ENCODE measurements at places on chromosomes 12 and 14.
A peak's percentile ranks its signal among the peaks of the same experiment; 100 is the strongest.

- DNase-seq: peak; percentile 38
Observed at GRCh38 chr12:88433997-88434703, 146.1 kb downstream of the KITLG start.

DNA sequence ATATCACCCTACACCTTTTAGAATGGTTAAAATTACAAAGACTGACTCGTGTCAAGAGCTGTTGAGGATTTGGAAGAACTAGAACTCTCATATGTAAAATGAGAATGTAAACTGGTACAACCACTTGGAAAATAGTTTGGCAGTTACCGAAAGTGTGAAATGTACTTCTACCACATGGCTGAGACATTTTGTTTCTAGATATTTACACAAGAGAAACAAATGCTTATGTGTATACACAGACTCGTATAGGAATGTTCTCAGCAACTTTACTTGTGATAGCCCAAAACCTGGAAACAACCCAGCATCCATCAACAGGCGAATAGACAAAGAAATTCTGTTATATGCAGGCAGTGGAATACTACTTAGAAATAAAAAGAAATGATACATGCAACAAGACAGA is 103.0 kb downstream of the BRMS1L start:
- DNase-seq: no peak

- no peak for DNase-seq
Observed at GRCh38 chr12:68894276-68894855, 38.6 kb downstream of the CPM start.

GRCh38 chr12:107317751-107318555 is 224.6 kb upstream of the CRY1 start:
- DNase-seq: peak; percentile 95

DNA sequence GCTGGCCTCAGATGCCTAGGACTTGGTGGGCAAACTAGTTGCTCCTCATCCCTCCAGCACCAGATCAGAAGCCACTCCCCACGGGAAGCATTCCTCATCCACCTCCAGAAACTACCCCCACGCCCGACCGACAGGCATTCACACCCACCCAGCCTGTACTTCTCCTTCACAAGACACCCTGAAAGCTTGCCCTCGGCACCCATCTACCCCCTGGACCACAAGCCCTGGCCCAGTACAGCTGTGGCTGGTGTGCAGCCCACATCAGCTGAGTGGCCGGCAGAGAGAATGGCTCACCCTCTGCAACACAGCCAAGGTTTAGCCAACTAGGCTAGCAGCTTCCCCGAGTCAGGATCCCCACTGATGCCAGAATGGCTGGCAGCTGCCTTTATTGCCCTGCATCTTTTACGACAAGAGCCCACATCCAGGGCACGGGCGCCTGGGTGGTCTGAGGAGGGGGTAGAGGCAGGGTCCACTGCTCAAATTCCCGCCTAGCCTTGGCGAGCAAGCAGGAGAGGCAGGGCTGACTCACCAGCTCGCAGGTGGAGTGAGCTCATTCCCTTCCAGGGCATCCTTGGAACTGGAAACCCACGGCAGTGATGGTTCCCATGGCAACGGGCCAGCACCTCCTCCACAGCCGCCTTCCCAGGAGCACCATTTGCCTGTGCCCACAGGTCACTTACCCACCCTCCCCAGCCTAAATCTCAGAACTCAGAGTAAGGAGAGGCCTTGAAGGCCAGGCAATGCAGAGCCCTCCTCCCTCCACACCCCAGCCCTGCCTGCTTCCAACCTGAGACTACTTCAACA is 17.1 kb downstream of the ACTN1 start:
- peak; percentile 51 for DNase-seq

DNA sequence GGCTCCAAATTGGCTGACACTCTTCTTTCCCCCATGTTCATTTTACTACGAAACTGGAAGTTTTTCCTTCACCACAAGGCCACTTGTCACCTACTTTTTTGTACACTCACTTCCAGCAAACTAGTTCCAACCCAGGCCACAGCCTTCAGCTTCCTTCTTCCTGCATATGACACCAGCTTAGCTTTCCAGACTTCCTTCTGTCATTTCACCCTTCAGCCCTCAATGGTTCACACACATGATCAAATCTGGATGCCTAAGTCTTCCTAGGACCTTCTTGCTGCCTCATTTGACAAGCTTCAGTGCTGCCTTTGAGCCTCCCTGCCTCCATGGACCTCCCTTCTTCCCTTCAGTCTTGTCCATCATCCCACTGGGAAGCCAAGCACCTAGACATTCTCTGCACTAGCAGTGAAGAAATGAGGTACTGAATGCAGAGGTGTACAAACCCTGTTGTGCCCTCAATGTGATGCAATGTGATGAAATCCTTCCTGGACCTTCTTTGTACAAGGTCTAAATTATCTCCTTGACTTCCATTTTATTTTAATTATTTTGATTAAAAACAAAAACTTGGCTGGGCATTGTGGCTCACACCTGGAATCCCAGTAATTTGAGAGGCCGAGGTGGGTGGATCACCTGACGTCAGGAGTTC is 4.3 kb upstream of the REC8 start:
- DNase-seq: no peak

- peak; percentile 72 for DNase-seq
Observed at GRCh38 chr12:124675881-124676713, 108.7 kb upstream of the NCOR2 start.

- DNase-seq: no peak
Observed at GRCh38 chr12:120874547-120875245, 29.5 kb downstream of the SPPL3 start.

DNA sequence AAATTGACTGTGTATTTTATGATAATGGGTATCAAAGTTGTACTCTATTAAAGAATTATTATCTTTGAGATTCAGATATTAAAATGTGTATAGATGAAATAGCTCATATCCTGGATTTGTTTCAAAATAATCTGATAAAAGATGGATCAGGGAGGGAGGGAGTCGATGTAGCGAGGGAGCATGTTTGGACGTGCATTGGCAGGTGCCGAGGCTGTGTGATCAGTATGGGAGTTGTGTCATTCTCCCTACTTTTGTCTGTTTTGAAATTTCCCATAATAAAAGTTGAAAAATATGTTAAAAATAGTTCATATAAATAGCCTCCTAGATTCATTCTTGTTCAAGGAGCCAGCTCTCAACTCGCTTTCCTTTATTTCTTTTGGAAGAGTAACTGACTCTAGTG is 171.6 kb upstream of the HIF1A start:
- no peak for DNase-seq

DNA sequence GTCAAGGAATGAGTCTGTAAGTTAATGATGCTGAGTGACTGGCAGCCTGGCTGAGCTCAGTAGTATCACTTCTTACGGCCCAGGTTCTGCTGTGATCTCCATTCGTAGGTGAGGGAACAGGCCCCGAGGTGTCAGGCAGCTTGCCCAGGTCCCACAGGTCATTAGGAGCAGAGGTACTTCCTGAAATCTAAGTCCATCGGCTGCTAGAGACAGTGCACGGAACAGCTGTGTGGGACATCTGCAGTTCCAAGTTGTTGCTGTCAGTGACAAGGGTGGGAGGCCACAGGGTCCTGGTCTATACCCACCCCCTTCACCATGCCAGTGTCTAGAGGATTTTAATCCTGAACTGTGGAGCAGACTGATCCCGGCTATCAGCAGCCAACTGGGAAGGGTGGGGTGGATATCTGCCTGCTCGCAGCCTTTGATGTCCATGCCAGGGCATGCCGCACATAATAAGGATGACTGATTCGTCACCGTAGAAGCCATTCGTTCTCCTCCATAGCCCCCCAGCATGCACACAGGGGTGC is 82.3 kb upstream of the RIN3 start:
- DNase-seq: no peak

DNA sequence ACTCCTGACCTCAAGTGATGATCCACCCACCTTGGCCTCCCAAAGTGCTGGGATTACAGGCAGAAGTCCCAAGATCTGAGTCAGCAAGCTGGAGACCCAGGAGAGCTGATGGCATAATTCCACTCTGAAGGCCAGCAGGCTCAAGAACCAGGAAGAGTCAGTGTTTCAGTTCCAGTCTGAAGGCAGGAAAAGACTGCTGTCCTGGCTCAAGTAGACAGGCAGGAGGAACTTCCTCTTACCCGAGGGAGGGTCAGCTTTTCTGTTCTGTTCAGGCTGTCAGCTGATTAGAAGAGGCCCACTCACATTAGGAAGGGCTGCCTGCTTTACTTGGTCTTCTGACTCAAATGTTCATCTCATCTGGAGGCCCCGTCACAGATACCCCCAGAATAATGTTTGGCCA is 206.0 kb upstream of the MYL2 start:
- no peak for DNase-seq

GRCh38 chr14:95460647-95461478 is 55.6 kb downstream of the SYNE3 start:
- peak; percentile 85 for DNase-seq

DNA sequence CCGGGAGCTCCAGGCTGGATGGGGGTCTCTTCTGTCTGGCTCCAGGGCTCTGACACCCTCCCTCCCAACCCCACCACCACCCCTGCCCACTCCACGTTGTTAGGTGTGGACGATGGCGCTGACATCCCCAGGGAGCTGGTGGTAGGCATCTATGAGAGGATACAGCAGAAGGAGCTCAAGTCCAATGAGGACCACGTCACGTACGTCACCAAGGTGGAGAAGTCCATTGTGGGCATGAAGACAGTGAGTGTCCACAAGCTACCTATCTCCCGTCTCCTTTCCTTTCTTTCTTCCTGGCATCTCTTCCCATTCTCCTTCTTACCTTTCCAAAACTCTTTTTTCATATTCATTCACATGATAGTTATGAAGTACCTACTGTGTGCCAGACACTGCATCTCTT is 52.1 kb downstream of the SLC6A12 start:
- DNase-seq: no peak

DNA sequence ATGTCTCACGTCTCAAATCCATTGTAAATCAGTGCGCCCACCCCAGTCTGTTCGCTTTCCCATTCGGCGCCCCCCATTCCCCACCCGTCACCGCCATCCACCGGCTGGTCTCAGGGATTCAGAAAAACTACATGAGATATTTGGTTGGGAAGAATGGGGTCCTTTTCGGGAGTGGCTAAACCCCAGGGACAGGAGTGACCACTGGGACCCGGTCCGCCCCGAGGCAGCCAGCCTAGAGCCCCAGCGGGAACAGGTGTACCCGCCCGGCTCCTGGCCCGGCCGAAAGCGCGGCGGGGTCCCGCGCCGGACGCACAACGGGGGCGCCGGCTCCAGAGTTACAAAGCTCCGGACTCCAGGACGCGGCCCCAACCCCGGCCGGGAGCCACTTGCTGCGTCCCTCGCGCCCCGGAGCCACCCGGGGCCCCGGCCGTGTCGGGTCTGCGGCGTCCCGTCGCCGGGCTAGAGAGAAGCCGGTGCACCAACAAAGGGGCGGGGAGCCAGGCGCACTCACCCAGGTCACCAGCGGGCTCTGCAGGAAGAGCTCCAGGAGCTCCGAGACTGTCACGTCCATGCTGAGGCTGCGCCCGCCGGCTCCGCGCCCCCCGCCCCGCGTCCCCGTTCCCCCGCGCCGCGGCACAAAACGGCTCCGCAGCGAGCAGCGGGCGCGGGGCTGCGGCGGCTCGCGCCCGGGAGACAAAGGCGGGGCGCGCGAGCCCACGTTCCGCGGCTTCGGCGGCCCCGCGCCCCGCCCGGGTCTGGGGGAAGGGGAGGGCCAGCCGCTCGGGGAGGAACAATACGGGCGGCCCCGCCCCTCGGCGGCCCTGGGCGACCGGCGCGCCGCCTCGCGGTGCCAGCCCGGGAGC is at the start of gene CCDC88C:
Gene CCDC88C, minus strand, starts transcription at position 701 of the 863 bp plus-strand sequence. Its CDS starts 130 bp downstream, at position 571.
- DNase-seq: no peak

DNA sequence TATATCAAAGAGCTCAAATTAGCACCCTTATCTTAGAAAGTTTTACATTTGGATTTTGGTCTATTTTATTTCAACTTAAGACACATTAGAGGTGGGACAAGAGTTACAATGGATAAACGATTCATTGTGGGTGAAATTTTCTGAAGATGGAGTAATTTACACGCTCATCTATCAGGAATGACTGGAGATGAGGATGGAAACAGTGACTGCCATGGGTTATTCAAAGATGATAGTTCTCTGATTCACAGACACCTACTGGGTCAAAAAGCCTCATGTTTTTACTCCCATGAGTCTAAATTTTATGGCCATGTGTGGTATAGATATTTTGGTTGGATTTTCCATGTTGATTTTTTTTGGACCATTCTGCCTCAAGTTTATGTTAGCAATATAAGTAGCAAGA is 22.1 kb downstream of the SAMD4A start:
- peak; percentile 70 for DNase-seq

GRCh38 chr14:76782885-76783566 is 21.8 kb downstream of the VASH1 start:
- no peak for DNase-seq

- DNase-seq: peak; percentile 74
Observed at GRCh38 chr12:88665071-88665470, 84.8 kb upstream of the KITLG start.

- no peak for DNase-seq
Observed at GRCh38 chr14:32494609-32495434, 165.7 kb downstream of the AKAP6 start.

DNA sequence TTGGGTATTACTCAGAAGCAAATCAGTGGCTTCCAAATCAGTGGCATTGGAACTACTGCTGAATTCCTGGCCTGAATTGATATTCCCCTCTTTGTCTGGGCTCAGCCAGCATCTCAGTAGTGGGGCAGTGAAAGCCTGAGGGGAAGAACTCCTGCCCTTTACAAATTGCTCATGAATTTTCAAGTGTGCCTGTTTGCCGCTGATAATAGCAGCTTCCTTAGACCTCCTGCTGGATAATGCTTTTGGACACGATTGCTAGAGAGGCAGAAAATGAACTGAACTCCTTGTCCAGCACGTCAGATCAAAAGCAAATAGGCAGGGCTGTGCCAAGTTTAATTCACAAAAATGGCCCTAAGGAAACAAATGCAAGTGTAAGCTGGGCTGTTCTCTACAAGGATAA is 91.3 kb upstream of the GZMB start:
- DNase-seq: no peak

- DNase-seq: no peak
Observed at GRCh38 chr12:53062977-53063707, 13.3 kb downstream of the TNS2 start.

GRCh38 chr12:93676408-93677194 is 574 bp upstream of the CRADD start:
- DNase-seq: no peak

DNA sequence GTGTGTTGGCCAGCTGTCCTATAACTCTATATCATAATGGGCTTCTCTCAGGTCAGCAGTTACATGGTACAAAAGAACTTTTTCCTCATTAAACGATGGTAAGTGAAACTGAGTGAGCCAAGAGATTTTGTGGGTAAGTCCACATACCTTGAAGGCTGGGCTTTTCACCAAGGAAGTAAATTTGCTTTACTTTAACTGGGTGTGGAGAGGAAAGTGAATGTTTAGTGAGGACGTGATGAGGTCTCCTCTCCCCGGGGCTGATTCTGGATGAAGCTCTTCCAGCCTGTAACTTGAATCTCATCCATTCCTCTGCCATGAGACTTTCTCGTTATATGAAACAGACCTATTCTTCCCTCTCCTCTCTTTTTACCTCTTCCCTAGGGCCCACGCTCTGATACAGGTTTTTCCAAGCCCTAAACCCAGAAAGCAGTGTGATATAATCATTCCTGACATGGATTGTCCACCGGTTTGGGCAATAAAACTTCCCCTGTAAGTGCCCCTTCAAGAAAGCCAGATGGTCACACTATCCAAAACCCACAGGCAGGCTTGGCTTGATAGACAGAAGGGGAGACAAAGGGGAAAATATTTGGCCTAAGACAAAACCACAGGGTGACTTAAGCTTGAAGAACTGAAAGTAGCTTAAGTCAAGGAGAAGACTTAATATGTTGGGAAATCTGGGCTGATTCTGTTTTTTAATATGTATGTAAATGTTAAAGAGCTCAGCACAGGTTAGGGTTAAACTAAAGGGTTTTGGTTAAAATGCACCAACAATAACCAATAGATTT is 50.3 kb downstream of the CIT start:
- peak; percentile 29 for DNase-seq

Data from fibroblast of lung (primary cell).